Stimulated activated CD4-positive, alpha-beta T cell treated with anti-CD3 and anti-CD28 coated beads, Interleukin-4, amount 100 ng/mL, for 1 hour (primary cell): ENCODE measurements at places on chromosomes 2 and 18.
A peak's percentile ranks its signal among the peaks of the same experiment; 100 is the strongest.

GRCh38 chr2:147569426-147569825, 275.4 kb upstream of the ACVR2A start:
- no peak for DNase-seq

- DNase-seq: no peak
These were observed 10.1 kb upstream of the ATP8B1 start for GRCh38 chr18:57813245-57813644.

GRCh38 chr18:7923105-7923504, 356.0 kb downstream of the PTPRM start:
- no peak for DNase-seq

GRCh38 chr2:185147361-185147760, 549.0 kb downstream of the ZNF804A start:
- no peak for DNase-seq

- no peak for DNase-seq
These were observed 604 bp downstream of the COQ10B start for GRCh38 chr2:197453914-197454398.

DNA sequence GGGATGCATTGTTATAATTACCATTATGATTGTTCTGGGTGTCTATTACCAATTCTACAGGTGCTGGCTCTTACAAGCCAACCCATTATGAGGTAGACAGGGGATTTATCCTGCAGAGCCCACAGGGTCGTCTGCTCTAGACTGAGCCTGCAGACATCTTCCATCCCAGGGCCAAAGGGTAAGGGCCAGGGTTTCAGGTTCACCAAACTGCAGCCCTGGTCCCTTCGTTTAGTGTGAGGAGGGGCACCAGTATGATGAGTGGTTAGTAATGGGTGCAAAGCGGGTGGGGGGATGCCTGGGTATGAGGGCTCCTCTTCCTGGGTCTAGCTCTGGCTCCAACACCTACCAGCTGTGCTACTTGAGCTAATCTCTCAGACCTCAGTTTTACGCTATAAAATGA, 1.2 kb upstream of the ARID5A start:
- no peak for DNase-seq

DNA sequence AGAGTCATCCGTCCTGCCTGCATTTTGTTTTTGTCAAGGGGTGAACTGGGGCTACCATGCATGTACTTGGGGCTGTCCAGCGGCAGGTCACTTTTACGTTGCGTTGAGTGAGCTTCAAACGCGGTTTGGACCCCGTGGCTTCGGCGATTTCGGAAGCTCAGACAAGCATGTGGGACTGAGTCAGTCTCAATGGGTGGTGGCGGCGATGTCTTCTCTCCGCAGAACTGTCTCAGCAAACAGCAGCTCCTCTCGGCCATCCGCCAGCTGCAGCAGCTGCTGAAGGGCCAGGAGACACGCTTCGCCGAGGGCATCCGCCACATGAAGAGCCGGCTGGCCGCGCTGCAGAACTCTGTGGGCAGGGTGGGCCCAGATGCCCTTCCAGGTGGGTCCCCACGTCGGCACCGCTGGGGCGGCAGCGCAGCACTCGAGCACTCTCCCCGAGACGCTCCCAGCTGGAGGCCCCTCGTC, 21.3 kb downstream of the FBLN7 start:
- no peak for DNase-seq

DNA sequence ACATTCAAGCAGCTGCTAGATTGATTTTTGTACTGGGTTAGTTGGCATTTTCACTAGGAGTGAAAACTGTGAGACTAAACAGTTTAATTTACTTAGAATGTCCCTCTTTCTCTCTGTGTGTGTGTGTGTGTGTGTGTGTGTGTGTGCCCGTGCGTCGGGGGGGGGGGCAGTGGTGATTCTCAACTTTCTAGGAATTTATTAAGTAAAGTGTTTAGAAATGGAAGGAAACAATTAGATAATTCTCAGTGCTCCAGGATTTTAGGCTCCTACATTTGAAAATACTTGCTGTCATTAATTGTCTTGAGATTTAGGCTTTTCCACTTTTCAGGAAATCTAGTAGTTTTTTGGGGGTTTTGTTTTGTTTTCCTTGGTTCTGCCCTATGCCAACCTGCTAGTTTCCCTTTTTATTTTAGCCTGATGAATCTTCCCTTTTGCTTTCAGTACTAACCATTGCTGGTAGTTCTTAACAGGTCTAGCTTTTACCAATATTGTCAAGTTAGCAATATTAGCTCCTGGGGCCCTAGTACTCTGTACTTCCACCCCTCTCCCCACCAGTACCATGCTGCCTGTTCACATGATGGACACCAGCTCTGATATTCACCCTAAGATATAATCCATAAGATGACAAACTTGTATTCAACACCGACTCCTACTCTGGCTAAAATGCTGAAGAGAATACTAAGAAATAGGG, 4.9 kb downstream of the EPAS1 start:
- DNase-seq: no peak

GRCh38 chr2:64525317-64525613, 1.1 kb downstream of the AFTPH start:
- DNase-seq: peak; percentile 11

- no peak for DNase-seq
These were observed 12.2 kb downstream of the TM4SF20 start for GRCh38 chr2:227366769-227367426.

- DNase-seq: no peak
These were observed 10.5 kb downstream of the CCDC88A start for GRCh38 chr2:55408918-55409868.

DNA sequence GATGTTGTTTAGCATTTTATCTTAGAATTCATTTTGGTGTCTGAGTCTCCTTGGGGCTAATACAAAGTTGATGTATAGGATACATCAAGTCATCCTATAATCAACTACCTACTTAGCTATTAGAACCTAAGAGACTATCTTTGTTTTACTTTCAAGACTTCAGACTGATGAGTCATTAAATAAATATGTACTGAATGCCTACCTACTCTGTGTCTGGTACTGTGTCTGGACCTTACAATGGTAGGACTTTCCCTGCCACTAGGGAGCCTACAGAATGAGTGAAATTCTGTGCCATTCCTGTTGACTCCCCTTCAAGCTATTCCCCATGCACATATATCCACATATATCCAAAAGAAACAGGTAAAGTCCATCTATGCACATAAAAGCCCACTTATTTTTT, 114.5 kb downstream of the ERBB4 start:
- DNase-seq: no peak

- DNase-seq: no peak
These were observed 95.8 kb downstream of the ZNF532 start for GRCh38 chr18:58960508-58960907.

DNA sequence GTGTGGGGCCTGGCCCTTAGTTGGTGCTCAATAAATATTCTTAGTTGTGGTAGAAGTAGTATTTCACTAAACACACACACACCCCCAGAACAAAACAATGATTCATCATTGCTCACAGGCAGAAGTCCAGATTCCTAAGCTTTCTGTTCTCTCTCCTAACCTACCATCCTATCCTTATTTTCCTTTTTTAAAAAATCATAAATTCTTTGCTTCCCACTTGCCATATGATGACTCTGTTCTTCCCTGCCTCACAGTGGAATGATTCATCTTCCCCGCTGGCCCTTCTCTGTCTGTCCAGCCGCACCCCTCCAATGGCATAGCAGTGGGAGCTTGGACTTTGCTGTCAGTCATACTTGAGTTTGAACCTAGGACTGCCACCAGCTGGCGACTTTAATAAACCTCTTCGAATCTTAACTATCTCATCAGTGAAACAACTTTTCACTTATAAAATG, 5.2 kb downstream of the EML6 start:
- DNase-seq: no peak

GRCh38 chr2:216159144-216159543, 50.0 kb downstream of the XRCC5 start:
- no peak for DNase-seq

DNA sequence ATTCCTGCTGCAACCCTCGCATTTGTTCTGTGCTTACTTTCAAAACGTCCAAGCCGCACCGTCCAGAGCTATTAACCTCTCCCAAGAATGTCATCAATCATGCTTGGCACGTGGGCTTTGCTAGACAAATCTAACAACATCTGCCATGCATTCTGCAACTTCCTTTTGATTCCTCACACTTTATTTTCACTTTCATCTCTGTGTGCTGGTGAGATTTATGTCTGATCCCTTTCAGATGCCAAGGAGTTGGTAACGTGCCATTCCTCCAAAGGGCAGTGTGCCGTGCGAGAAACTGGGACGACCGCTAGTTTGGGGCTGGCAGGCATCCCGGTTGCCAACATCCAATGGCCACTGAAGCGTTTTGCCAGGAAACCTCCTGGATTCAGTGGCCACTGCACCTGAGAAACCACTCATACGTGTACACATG, 230.0 kb upstream of the PARD3B start:
- DNase-seq: no peak

DNA sequence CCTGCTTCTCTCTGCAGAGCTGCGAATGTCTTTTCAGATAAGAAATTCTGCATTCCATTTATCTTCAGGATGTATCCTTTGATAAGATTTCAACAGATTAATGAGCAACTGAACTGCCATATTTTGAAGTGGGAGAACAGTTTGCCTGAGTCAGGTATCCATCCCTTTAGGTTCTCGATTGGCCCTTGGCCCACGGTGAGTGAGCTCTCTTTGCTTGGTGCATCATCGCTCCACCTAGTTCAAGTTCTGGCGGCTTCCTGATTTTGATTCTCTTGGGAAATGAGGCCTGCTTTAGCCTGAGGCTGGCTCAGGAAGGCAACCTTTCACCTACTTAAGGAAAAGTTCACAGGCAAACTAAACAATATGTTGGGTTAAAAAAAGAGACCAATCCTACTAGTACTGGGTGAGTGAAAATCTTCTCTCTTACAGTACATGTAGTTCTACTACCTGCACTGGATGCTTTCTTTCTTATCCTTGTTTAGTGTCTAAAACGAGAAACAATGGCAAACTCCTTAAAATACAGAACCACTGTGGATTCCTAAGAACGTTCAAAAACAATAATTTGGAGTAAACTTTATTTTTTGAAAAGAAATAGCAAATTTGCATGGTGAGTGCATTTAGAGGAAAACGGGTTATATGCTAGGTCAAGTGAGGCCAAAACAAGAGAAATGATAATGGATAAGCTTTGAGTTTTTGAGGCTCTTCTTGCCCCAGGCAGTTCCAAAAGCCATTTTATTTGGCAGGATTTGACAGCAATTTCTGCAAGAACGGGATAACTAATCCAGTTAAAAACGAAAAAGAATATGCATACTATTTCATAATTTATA, 837 bp upstream of the ACSL3 start:
- DNase-seq: no peak

GRCh38 chr18:21330122-21330701, 88.2 kb downstream of the GREB1L start:
- no peak for DNase-seq

GRCh38 chr2:182368996-182369395, 57.8 kb downstream of the PDE1A start:
- no peak for DNase-seq

- DNase-seq: no peak
These were observed 113.9 kb downstream of the CCDC74A start for GRCh38 chr2:131641414-131642206.

DNA sequence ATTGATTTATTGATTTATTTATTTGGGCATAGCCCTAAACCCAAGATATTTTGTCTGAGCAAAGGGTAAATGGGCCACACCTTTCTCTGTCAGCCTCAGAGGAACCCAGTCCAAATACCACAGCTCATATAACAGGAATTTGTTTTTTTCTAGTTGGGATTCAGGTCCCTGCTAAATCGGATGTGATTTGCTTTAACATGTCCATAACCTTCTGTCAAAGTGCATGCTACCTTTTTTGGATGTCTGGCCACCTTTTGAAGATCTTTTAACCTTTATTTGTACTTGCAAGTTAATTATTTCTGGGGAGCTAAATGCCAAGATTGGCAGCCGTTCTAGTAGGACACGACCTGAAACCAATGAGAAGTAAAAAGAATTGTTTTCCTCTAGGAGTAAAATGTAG, 303.2 kb upstream of the UBE2E3 start:
- DNase-seq: no peak

GRCh38 chr2:224904381-224904780, 137.9 kb downstream of the DOCK10 start:
- DNase-seq: no peak

DNA sequence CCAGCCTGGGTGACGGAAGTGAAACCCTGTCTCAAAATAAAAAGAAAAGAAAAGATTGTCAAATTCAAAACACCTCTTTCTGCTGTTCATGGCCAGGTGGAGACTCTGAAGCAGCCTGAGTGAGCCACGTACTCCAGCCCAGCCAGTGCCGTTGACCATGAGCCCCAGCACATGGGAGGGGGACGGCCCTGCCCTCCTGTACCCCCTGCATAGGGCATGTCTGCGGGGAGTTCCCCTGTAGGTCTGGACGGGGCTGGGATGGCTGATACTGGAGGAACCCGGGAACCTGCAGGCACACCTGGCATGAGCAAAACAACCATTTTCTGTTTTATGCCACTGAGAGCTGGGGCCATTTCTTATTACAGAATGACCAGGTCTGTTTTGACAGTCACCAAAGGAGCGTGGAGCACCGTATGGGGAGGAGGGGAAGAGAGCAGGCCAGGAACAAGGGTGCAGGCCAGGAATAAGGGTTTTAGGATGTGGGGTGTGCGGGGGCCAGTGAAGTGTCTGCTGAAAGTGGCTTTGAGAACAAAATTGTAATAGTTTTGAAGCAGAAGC, 30.1 kb downstream of the TMEM18 start:
- DNase-seq: no peak

GRCh38 chr18:35756506-35757117, 175.1 kb downstream of the GALNT1 start:
- peak; percentile 26 for DNase-seq

DNA sequence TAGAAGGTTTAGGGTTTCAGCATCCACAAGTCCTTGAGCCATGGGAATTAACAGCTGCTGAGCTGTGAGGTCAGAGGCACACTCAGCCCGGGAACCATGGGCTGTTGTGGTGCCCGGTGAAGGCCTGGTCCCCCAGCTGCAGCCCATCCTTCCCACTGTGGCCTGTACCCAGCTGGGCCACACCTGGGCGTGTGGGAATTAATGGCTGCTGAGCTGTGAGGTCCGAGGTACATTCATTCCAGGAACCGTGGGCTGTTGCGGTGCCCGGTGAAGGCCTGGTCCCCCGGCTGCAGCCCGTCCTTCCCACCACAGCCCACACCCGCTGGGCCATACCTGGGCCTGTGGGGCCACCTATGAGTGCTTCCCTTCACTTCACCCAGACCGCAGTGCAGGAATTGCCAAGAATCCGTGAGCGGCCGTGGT, 25.2 kb downstream of the TMEM18 start:
- DNase-seq: no peak

GRCh38 chr2:54038835-54039234, 68.0 kb upstream of the PSME4 start:
- DNase-seq: no peak

GRCh38 chr2:25635797-25636196, 37.6 kb downstream of the DTNB start:
- DNase-seq: no peak

- no peak for DNase-seq
These were observed 31.7 kb downstream of the MAP4K3 start for GRCh38 chr2:39405364-39405763.
